ENCODE measurements at places on chromosomes 7 and 10. TPM values are rescaled to one million over a fixed set of nuclear protein-coding genes. Genes with fewer than 3 reads are reported as not detected.

DNA sequence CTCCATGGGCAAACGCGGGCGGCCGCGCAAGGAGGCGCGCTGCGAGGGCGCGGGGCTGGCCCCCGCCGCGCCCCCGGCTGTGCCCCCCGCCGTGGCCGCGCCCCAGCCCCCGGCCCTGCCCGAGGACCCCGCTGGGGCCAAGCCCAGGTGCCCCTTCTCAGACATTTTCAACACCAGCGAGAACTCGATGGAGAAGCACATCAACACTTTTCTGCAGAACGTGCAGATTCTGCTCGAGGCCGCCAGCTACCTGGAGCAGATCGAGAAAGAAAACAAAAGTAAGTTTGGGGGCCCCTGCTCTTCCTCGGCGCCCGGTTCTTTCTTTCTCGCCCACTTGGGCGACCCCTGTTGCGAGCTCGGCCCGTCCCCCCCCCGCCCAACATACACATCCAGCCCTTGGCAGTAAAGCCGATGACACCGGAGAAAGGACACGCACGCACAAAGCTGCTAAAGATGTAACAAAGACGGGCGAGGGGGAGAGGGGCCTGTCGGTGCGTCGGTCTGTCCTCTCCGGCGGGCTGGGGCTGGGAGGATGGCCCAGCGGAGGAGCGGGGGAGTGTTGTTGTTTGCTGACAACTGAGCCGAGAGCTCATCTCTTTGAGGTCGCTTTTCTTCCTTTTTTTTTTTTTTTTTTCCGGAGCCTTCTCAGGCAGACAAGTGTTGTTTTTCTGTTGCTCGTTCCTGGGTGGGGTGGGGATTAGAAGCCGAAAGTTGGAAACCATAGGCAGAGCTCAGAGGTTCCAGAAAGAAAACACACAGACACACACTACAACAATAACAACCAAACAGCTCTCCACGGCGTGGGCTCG is 604 bp downstream of the MXI1 start:
- DNase-seq, result peak; percentile 83

DNA sequence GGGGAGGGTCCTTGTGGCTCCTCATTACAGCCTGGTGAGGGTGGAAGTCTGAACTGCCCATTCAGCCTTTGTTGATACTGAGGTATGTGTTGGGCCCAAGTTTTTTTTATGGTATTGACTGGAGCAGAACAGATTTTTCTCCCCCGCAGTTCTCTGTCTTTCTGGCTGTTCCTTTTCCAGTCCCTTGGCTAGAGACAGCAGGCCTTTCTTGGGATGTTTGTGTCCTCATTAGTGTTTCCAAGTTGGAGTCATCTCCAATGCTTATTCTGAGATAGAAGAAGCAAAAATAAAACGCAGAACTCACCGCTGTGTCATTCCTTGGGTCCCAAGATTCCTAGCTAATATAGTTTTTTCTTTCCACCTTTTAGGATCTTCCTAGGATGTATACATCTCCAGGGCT is 193.3 kb downstream of the RAMP3 start:
- DNase-seq, result no peak

GRCh38 chr7:131537571-131537978 is 18.9 kb downstream of the PODXL start:
- peak; percentile 43 for DNase-seq

- DNase-seq, result peak; percentile 11
These were observed 20.4 kb downstream of the SHH start for GRCh38 chr7:155791836-155792235.

DNA sequence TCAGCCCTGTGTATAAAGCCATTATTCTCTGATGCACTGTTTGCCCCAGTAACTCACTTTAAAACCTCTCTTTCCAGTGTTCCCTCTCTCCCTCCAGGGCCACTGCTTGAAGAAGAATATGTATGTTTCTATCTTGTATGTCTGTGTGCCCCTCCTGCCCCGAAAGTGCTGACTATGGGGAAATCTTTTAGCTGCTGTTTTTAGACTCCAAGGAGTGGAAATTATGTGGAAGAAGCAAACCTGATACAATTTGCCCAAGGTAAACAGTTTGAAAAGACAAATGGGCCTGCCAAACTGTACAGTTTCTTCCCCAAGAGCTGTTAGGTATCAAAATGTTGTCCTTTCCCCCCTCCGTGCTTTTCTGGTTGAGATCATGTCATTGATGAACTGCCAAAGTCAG is 3.4 kb downstream of the ADRA2A start:
- no peak for DNase-seq

GRCh38 chr10:87538092-87539015 is 33.7 kb downstream of the MINPP1 start:
- DNase-seq, result no peak

GRCh38 chr7:4103352-4104091 is 578.6 kb upstream of the FOXK1 start:
- DNase-seq, result no peak

DNA sequence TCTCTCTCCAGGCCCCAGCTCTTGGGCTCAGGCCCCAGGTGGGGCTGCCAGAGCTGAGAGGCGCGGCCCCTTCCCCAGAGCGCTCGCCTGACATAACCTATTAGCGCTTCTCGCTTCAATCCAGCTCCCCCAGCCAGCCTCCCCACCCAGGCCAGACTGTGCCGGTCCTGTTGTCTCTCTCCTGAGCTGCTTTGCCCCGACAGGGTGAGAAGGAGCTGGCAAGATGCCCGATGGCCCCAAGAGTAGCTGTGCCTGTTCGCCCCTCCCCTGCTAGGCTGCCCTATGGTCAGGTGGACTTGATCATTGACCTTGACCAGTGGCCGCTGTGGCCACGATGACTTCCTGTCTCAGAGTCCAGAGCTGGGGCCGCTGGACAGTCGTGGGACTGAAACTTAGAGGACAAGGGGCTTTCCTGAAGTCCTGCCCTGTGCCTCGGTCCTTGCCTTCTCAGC is 9.1 kb downstream of the TMEM270 start:
- DNase-seq, result no peak

DNA sequence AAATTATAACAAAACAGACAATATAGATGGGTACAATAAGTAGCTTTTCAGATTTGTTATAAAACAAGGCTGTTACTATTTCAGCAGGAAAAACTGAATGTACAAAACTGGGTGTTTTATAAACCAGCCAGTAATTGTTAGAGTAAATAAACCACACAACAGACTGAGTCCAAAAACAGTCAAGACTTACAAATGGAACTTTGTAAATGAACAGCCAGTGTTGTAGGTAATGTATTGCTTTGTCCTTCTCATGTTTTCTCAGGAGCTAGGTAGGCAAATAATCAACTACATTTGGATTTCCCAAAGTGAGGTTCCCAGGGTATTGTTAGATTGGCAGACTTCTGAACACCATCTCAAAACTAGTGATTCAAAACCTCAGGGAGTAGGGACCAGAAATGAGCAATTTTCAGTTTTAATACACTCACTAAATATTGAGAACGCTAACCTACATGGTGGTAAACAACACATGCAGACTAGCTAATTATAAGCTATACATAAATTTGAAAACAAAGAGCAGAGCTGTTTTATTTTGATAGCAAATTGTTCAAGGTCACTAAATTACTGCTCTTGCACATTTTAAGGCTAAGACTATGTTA is 36.2 kb downstream of the HERPUD2 start:
- no peak for DNase-seq

DNA sequence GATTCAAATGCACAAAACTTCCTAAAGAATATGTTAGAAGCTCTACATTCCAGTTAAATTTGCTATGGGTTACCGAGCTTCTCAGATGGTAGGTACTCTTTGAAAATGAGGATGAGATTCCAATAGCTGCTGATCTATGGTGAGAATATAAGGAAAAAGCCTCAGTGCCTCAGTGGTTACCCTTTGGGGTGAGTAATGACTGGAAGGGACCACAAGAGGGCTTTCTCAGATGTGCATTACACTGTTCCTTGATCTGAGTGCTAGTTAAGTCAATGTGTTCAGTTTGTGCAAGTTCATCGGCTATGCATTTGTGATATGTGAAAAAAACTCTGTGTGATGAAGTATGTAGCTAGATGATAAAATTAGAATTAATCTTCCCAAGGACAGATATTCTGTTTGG is 3.5 kb downstream of the NRCAM start:
- no peak for DNase-seq

GRCh38 chr7:150717814-150718420 is 1.5 kb downstream of the GIMAP1 start:
- DNase-seq, result no peak

- DNase-seq, result no peak
These were observed 65.9 kb upstream of the VWDE start for GRCh38 chr7:12469568-12469967.

- DNase-seq, result no peak
These were observed 43.9 kb upstream of the PODXL start for GRCh38 chr7:131600085-131600881.

DNA sequence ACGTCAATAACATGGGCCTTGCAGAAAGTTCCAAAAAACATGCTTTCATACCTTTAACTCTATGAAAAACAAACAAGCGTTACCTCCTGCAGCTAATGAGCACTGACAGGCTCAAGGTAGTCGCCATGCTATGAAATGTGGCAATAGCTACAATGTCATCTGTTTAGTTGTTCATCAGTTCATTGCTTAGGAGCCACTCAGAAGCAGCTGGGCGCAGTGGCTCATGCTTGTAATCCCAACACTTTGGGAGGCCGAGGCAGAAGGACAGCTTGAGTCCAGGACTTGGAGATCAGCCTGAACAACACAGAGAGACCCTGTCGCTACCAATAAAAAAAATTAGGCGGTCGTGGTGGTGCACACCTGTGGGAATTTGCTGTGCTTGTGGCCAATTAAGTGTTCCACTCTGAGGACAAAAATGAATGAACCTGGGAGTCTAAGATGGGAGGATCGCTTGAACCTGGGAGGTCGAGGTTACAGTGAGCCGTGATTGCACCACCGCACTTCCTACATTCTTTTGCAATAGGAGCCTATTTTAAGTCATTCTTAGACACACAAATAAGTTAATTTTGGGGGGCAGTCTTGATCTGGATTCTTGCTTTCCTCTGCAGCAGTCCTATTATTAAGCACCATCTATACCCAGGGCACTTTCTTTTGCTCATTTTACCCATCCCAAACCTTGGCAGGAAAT is 276.2 kb upstream of the KLF14 start:
- no peak for DNase-seq

- DNase-seq, result peak; percentile 98
These were observed 19.1 kb downstream of the MXI1 start for GRCh38 chr10:110226543-110226925.

GRCh38 chr7:149570784-149571183 is 73.2 kb upstream of the ZNF746 start:
- no peak for DNase-seq

DNA sequence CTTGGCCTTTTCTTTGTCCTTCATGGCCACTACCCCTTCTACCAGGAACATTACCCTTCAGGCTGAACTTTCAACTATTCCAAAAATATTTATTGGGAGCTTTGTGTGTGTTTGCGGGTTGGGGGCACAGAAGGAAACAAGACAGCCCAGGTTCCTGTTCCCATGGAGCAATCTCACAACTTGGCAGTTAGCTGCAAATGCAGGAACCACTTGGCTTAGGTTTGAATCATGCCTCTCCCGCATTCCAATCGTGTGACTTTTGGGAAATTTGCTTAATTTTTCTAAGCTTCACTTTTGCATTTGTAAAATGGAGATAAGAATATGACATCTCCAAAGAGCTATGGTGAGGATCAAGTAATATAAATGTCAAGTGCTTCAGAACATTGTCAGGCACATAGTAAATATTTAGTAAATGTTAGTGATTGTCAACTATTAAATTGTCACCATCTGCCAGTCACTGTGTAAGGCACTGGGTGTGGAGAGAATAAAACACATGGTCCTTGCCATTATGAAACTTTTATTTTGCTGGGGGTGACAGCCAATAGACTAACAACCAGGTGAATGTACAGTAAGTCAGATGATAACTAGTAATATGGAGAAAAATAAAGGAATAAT is 277.1 kb downstream of the SNX13 start:
- no peak for DNase-seq

- DNase-seq, result no peak
These were observed 165.7 kb downstream of the SEMA3D start for GRCh38 chr7:85021101-85021704.

DNA sequence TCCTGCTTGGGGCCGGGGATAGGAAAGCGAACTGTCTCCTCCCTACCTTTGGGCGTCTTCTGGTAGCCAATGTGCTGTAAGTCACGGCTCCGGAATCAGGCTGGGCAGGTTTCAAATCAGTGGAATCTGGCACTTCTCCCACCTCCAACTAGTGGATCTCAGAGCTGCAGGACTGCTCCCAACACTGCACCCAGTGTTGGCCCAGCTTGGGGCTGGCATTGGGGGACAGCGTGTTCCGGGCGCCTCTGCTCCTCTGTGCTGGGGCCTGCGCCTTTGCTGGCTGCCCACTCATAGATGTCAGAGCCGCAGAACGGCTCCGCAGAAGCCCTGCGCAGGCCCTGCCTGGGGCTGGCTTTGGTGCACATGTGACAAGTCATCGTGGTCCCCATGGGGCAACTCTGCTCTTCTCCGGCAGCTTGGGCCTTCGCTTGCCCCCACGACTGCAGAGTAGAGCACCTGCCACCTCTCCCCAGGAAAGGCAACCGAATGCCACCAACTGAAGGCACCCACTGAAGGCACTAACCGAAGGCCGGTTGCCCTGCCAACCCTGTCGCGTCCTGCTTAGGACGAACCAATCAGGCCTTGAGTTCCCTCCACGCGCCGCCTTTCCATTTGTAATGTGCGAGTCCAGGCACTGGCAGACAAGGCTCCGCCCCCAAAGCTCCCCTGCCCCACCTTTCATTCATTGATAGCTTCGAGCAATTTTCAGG is 85.5 kb upstream of the ABI1 start:
- DNase-seq, result no peak

DNA sequence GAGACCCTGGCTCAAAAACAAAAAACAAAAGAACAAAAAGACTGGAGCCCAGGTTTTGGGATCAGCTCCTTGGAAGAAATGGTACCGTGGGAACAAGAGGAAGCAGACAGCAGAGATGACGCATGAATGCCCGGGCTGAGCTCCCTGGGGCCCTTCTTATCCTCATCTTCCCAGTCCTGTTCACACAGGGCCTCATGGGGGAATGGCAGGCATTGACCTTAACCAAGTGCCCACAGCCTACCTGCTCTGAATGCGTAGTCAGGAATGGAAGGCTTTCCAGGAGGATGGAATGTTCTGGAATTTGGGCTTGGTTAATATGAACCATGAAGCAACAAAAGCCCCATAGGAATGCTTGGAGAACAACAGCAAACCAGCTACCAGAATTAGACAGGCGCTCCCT is 154.7 kb downstream of the PRPF18 start:
- no peak for DNase-seq

- DNase-seq, result no peak
These were observed 148.0 kb downstream of the TSPAN12 start for GRCh38 chr7:120709972-120710320.

GRCh38 chr10:46227936-46228562 is 58.7 kb upstream of the ANTXRL start:
- DNase-seq, result peak; percentile 71

RNF148 gene
- 1.2 TPM for total RNA-seq

ADAM22 gene
- total RNA-seq, result 11.5 TPM

SPDYE1 gene
- not detected for total RNA-seq

TBX20 gene
- total RNA-seq, result not detected

CFTR gene
- total RNA-seq, result not detected

AOAH gene
- total RNA-seq, result 12.9 TPM

BTBD16 gene
- not detected for total RNA-seq

PNLIPRP3 gene
- not detected for total RNA-seq
